Stimulated activated CD4-positive, alpha-beta T cell treated with anti-CD3 and anti-CD28 coated beads, TNF-alpha, amount 100 ng/mL, for 1 hour (primary cell): ENCODE measurements at places on chromosomes 5 and 9.

GRCh38 chr5:176797456-176798050, 12.8 kb upstream of the UNC5A start:
- DNase-seq, result no peak

GRCh38 chr5:157799578-157799977, 56.1 kb downstream of the LSM11 start:
- no peak for DNase-seq

- no peak for DNase-seq
Observed at GRCh38 chr9:69056191-69056815, 20.8 kb downstream of the FXN start.

DNA sequence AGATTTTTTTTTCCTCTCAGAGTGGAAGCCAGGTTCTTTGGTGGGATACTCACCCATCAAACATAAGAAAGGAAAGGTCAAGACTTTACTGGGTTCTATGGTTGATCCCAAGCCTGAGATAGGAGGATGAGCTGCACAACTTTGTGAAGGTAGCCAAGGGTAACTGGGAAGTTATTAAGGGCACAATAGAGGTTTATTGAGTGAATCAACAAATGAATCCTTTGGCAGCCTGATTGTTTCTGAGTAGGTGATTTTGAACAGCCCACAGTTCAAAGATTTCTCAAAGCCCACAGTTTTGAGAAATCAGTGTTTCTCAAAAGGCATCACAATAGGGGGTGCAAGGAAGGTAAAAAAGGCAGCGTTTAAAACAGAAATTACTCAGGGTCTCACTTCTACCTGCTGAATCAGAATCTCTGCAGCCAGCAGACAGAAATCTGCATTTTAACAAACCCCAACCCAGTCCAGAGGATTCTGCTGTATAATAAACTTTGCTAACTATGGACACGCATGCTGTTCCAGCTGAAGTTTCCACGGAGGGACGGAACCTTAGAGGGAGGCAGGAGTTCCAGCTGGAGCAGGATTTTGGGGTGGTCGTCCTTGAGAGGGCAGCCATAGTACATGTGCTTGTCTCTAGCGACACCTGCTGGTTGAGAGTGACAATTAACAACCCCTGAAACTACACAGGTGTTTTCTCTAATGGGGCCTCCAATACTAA, 32.7 kb upstream of the FSD1L start:
- peak; percentile 20 for DNase-seq

DNA sequence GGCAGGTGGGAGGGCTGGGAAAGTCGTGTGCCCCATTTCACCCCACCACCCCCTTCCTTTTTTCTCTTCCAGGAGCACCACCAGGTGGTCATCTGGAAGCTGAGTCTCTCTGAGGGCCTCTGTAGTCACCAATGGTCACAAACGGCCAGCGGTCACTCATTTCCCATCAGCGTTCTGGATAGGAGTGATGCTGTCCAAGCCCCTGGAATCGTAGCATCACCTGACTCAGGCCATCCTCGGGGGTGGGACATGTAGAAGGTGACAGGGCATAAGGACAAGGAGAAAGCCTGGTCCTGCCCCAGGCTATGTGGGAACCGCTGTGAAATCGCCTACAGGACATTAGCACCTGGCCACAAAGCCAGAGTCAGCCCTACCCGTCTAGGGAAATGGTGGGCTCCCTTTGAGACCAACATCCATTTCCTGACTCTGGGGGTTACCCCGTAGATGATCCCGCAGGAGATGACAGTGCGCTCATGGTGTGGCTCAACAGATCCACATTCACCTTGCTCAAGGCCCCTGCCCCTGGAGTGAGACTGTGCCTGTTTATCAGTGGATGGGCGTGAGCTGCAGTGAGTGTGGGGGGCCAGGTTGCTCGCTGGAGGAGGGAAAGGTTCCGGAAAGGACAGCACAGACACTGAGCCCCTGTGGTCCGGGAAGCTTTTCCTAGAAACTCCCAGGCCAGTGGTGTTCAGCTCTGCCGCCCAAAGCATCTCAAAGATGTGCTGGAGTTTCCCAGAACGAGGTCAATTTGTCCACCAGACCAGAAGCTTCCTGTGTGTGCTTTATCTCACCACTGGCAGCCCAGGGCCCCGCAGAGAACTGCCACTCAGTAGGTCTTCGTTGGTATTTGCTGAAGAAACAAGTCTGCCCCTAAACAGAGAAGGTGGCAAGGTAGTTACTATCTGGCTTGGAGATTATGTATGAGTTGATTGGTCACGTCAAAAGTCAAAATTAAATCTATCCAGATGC, 61.1 kb upstream of the UNC5A start:
- no peak for DNase-seq

GRCh38 chr5:78638423-78638822, 10.1 kb downstream of the LHFPL2 start:
- no peak for DNase-seq

DNA sequence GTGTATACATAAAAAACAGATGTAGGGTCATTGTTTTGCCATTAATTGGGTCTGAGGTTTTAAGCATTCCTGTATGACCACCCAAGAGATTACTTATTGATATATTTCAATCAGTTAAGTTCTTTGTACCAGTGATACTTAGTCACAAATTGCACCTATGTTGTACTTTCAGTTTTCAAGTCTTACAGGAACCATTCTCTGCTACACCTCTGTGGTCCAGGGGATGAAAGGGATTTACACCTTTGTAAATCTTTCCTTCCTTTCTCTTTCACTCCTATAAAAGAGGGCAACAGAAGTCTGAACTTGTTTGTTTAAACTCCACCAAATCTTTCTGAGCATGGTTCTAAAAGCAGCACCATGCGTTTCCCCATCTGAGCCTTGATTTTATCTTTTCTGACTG, 86.1 kb downstream of the DEPDC1B start:
- DNase-seq, result no peak

DNA sequence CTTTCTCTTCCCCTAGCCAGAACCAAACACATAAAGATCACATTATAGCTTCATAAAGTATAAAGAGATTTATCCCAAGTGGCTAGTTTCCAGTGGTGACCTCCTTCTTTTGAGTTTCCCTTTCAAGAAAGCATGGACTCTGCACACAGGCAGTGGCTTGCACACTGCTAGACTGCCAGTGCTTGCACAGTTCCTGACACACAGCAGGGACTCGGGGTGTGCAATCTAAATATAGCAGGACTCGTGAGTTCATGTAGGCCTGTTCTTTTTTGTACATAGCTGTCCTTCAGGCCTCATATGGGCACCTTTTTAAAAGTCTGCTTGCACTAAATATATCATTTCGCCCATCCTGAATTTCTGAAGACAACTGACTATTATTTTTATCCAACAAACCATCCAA, 308.6 kb downstream of the FBXL7 start:
- no peak for DNase-seq

DNA sequence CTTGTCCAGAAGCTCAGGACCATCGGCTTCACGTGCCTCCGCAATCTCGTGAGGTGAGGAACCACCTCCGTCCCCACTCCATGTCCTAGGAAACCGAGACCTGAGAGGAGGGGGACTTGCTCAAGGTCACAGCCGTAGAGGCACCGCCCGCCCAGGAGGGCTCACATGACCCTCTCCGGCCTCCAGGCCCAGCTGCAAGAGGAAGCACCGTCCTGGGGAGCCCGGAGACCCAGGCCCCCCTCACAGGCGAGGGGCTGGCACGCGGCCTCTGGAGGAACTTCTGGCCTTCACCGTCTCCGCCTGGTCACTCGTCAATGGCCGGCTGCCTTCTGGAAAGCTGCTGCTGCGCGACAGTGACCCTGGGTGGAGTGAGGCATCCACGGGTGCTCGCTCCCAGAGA, 24.2 kb downstream of the FAM78A start:
- DNase-seq, result no peak

- DNase-seq, result no peak
Observed at GRCh38 chr9:14345354-14346230, 31.7 kb upstream of the NFIB start.

GRCh38 chr5:177440990-177441780, 5.4 kb upstream of the PRR7 start:
- DNase-seq, result no peak

GRCh38 chr5:118778941-118779340, 209.4 kb downstream of the DTWD2 start:
- no peak for DNase-seq

- DNase-seq, result no peak
Observed at GRCh38 chr5:171424726-171425125, 5.3 kb downstream of the FGF18 start.

GRCh38 chr9:105043370-105043936, 115.5 kb upstream of the ABCA1 start:
- no peak for DNase-seq

- DNase-seq, result no peak
Observed at GRCh38 chr5:19001539-19001938, 986.5 kb downstream of the CDH18 start.

DNA sequence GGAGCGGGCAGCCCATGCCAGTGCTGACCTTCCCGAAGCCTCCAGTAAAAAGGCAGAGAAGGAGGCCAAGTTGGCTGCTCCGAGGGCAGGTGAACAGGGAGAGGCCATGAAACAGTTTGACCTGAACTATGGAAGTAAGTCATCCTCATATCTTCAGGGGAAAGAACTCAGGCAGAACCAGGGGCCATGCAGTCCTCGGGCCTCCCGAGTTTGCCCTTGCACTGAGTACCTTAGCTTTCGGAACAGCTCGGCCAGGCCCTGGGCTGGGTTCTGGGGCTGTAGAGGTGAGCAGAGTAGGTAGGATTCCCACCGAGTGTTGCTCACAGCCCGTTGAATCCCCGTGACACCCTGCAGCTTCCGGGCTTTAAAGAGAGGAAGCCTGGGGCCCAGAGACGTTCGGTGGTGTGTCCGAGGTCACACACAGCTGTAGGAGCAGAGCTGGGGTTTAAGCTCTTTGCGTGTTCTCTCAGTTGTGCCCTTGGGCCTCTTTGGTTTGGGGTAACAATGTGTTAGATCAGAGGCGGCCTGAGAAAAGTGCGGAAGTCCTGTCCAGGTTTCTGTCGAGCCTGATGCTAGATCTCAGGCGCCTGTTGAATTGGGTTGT, 24.8 kb upstream of the POMT1 start:
- no peak for DNase-seq
